AG10803 (cell line): ENCODE measurements at places on chromosomes 16 and 17.

DNA sequence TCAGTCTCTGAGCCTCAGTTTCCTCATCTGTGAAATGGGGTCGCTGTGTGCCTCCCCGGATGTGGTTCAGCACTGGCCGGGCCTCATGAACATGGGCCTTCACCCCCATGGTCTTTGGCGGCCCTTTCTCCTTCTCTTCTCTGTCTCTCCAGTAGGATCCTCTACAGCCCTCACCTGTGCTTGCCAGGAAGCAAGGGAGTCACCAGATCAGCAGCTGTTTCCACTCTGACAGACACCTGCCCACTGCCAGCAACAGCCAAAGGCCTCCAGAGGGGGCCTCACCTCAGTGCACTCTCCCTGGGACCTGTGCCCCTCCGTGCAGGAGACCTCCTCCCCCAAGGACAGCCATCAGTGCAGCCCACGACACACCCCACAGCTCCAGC, 89.4 kb downstream of the C16orf78 start:
- DNase-seq = no peak

- peak; percentile 87 for DNase-seq
Observed at GRCh38 chr16:3129137-3130131, 5.4 kb upstream of the ZNF213 start.

GRCh38 chr17:78134899-78135385, 4.4 kb downstream of the TMC8 start:
- DNase-seq = no peak

DNA sequence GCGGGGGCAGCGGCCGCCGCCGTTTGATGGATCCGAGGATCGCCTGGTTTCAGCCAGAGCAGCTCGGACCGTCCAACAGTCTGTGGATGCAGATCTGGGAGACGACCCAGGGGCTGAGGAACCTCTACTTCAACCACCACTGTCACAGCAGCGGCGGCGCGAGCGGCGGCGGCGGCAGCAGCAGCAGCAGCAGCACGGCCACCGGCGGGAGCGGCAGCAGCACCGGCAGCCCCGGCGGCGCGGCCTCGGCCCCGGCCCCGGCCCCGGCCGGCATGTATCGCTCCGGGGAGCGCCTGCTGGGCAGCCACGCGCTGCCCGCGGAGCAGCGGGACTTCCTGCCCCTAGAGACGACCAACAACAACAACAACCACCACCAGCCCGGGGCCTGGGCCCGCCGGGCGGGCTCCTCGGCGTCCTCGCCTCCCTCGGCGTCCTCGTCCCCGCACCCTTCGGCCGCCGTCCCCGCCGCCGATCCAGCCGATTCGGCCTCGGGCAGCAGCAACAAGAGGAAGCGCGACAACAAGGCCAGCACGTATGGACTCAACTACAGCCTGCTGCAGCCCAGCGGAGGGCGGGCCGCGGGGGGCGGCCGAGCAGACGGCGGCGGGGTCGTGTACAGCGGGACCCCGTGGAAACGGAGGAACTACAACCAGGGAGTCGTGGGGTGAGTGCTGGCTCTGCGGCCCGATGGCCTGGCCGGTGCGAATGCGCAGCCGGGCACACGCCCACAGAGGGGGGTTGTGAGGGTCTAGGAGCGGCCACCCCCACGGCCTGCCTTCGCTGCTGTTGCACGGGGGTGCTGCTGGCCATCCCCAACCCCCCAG, 702 bp downstream of the TENT4B start:
- DNase-seq = peak; percentile 25

- no peak for DNase-seq
Observed at GRCh38 chr16:84973776-84974523, 37.4 kb downstream of the ZDHHC7 start.
